ENCODE measurements at places on chromosomes 5 and 9.

DNA sequence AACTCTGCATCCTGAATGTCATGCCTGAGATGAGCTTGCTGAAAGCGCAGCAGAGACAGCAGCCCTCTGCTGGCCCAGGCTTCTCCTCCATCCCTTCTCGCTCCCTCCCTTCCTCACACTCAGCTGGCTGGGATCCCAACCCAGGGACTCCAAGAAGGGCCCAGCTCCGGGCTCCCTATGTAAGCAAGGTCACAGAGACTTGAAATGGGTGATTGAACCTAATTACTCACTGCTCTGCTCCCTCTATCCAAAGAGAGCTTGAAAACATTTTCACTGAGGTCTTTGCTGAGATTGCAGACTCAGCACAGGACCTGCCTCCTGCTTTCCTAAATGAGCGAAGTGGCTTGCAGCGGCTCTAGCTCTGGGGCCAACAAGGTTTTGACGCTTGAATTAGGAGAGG, 42.8 kb downstream of the RAPGEF1 start:
- DNase-seq, result no peak

DNA sequence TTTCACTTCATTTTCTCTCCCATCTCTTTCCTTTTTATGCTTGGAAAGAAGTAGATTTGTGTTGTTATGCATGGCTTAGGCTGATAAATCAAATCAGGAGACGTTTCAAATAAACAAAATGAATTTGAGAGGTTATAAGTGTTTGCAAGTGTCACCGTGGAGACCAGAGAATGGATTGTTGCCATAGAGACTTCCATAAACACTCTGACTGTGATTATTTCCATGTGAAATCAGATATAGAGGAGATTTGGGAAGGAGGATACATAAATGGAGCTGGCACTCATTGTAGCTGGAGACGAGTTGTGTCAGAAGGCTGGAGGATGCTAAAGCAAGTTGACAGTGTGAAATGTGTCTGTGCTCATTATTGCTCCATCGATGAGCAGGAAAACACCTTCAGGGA, 84.2 kb upstream of the PCSK1 start:
- DNase-seq, result no peak

DNA sequence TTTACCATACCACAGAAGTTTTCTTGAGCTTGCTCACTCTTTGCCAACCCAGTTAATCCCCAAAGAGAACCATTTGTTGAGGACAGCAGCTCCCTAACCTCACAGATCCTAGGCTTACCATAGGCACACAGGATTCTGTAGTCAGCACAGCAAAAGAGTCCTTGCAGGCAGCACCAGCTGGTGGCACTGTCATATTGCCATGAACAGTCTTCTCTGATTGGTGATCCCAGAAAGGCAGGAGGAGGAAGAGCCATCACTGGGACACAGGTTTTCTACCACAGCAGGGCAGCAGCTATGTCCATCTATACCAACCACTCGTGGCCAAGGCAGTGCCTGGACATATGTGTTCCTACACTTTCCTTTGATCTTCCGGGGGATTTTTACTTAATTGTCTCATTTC, 297.1 kb upstream of the CD180 start:
- DNase-seq, result no peak

- no peak for DNase-seq
These were observed 102.3 kb downstream of the ENC1 start for GRCh38 chr5:74538206-74538661.

DNA sequence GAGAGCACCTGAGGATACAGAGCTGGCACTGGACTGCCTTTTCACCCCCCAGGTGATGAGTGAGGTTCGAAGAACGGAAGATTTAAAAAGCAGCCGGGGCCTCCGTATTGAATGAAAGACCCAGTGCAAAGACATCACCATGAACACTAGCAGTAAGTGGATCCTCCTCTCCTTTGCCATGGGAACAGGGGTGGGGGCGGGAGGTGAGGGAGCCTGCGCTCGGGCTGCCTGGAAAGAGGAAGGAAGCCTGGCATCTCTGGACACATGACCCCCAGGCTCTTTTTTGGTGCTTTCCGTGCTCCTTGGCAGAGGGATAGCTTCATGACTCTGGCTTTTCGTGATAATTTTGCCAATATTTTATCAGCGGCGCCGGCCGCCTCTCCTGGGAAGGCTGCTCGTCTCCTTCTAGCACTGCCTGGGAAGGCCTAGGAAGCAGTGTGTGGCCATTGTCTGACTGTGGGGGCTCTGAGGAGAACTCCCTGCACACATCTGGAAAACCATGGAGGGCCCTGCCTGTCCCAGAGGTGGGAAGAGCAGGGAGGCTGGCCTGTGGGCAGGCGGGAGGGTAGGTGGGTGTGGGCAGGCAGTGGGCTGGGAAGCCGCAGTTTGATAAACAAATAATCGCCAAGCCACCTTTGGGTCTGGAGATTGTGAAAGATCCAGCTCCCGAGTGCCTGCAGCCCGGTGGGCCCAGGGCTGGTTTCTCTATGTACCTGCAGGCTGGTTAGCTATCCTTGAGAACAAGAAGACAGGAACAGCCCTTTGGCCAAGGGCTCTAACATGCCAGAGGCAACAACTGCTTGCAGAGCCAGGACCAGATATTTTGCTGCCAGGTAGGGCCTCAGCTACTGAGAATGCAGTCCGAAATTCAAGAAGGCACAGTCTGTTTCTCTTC, 911 bp downstream of the ABLIM3 start:
- DNase-seq, result no peak

DNA sequence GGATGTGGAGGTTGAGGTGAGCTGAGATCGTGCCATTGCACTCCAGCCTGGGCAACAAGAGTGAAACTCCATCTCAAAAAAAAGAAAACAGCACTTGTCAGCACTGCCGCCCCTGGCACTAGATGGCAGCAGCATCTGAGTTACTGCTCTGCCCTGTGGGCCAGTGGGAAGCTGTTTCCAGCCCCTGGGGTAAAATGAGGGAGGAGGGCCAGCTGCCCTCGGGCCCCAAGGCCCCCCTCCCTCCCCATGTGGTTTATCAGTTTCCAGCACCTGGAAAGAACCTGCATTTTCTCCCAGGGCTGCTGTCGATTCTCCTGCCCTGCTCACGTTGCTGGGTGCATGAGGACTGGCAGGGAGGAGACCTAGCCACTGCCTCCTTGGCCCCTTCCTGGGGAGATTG, 13.2 kb upstream of the CEL start:
- DNase-seq, result no peak

- no peak for DNase-seq
These were observed 18.6 kb downstream of the TMEM252 start for GRCh38 chr9:68522131-68522530.
